ENCODE measurements at places on chromosomes 7 and 10.

GRCh38 chr7:7122701-7123281, 59.6 kb upstream of the C1GALT1 start:
- no peak for DNase-seq

GRCh38 chr10:75717126-75717916, 285.9 kb downstream of the LRMDA start:
- no peak for DNase-seq

DNA sequence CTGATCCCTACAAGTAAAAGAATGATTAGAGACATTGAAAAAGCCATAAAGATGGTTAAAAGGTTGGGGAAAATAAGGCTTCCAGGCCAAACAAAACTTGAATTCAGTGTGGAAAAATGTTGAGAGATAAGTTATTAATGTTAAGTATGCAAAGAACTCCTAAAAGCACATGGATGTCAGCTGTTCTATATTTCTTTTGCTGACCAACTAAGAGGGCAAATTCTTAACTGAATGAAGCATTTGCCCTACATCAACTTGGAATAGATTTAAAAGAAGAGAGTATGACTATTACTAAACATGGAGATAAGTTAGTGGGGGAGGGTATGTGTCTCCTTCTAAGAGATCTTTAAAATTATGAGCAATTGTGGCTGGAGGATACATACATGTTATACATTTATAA, 124.8 kb downstream of the KIAA1217 start:
- no peak for DNase-seq

GRCh38 chr10:122504610-122504950, 43.2 kb downstream of the HTRA1 start:
- DNase-seq = no peak

- DNase-seq = no peak
These were observed 30.4 kb upstream of the DAGLB start for GRCh38 chr7:6478186-6478585.

GRCh38 chr10:122265896-122266295, 5.2 kb upstream of the BTBD16 start:
- DNase-seq = no peak

GRCh38 chr10:1280466-1281404, 224.6 kb downstream of the WDR37 start:
- no peak for DNase-seq

DNA sequence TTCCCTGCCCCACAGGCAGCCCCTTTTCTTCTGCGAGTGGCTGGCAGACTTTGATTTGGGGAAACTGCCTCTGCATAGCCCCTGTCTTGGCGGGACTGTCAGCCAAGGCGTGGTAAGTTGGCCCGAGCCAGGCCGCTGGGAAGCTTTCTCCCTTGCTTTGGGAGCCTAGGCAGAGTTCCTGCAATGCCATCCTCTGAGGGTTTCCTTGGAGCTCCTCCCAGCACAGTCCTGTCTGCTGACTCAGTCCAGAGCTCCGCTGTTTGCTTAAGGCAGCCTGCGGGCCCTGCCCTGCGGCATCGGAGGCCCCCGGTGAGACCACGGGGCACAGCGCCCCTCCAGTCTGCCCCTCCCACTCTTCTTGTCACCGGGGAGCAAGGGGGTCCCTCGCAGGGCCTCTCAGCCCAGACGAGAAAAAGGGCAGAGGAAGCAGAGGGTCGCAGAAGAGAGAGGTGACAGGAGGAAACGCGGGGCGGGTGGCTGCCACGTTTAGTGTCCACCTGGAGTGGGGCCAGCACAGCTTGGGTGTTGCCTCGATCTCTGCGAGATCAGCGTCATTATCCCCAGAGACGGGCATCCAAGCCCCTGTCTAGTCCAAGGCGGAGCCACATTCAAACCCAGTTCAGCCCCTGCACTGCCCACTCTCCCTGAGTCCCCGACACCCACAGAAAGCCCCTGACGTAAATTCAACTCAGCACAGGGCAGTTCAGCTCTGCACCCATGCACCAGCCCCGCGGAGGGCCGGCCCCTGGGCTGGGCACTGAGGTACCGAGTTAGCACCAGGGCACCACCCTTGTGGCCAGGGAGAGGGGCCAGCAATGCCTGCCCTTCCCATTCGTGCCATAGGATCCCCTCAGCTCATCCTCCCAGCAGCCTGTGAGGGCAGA, 59.0 kb upstream of the CHST15 start:
- DNase-seq = no peak
